ENCODE measurements at places on chromosomes 12 and 14. TPM values are rescaled to one million over a fixed set of nuclear protein-coding genes. Genes with fewer than 3 reads are reported as not detected.

Gene ASCL1
- not detected for total RNA-seq

Gene ITGB7
- total RNA-seq = 166 TPM

DNA sequence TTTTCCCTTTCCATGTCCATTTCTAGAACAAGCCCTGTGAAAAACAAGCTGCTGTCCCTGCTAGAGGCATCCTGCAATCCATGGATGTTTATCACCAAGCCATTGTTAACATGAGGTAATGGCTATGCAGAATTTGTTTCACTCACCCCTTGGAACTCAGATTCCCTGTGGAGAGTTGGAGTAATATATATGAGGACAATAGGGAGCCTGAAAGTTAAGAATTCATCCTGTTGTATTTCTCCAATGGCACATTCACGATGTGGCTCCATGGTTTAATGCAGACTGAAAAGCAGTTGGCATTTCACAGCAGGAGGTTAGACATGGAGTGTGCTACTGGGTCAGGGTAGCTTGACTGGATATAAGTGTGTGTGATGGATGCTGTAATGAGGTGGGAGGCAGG lies 32.4 kb downstream of the GPR65 start:
- H3K4me1 ChIP-seq = no peaks in the 10 kb centered on the region
- H3K27me3 ChIP-seq = no peaks in the 10 kb centered on the region
- H3K4me3 ChIP-seq = no peak overlapping the region
- H3K27ac ChIP-seq = no peak overlapping the region
- H3K36me3 ChIP-seq = no peaks in the 10 kb centered on the region

Gene GPD1
- total RNA-seq = 0.47 TPM

Gene GPX2
- total RNA-seq = not detected

DNA sequence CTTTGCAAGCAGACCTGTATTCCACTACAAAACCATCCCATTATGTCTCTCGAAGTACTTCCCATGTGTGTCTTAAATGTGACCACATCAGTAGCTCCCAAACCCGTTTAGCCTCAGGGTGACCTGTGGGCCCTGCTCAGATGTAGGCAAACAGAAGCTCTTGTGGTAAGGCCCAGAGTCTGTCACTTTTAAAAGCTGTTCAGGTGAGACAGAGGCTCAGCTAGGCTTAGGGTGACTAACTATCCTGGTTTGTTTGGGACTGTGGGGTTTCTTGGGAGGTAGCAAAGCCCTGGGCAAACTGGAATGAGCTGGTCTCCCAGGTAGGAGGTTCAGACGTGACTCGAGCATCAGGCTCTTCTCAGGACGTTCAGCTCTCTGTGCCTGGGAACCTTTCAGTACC lies 64.5 kb upstream of the VASH1 start:
- DNase-seq = no peak
- no peak overlapping the region for H3K27ac ChIP-seq
- H3K4me1 ChIP-seq = no peaks in the 10 kb centered on the region
- H3K27me3 ChIP-seq = no peaks in the 10 kb centered on the region

DNA sequence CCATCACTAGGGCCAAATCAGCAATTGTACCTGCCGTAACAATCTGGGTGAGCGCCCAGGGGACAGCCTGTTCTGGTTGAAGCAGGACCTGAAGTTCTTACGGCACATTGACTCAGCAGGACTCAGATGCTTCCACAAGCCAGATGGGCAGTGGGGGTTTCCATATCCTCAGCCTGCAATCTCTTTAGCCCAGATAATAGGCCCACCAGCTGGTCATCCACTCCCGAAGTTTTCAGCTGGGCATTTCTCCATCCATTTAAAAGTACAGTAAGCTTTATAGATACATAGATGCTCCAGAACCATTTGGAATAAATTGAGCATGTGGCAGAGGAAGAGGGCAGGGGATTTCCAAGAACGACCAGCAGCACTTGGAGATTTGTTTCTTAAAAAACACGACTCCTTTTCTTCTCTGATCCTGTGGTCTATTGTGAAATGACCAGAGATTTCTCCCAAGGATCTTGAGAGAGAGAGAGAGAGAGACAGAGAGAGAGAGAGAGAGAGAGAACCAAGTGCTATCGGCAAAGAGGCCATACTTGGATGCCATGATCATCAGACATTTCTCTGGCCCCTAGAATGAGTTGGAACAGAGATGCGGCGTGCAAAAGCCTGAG lies 74.8 kb upstream of the PLXNC1 start:
- H3K4me1 ChIP-seq = peaks cover 13% of the 10 kb centered on the region
- no peak overlapping the region for H3K4me3 ChIP-seq
- no peak for DNase-seq
- no peaks in the 10 kb centered on the region for H3K36me3 ChIP-seq

DNA sequence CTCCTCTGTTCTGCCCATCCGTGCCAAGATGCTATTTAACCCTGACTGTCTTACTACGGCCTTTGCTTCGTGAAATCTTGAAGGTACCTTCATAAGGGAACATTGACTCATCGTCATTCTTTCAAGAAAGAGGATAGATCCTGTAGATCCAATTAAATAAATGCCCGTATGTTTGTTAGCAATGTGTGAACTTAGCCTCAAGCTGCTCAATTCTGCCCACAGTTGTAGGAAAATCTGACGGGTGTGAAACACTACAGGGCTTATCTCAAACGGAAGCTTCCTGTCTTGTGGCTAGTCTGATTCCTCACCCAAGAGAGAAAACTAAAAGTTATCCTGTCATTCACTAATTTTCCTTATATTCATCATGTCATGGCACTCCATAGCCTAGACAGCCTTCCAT lies 168.0 kb upstream of the TBX3 start:
- no peaks in the 10 kb centered on the region for H3K27me3 ChIP-seq
- no peaks in the 10 kb centered on the region for H3K4me1 ChIP-seq
- no peak for DNase-seq
- no peak overlapping the region for H3K4me3 ChIP-seq
- H3K27ac ChIP-seq = no peak overlapping the region

- peaks cover 26% of the 10 kb centered on the region for H3K4me1 ChIP-seq
- no peaks in the 10 kb centered on the region for H3K27me3 ChIP-seq
- peak; percentile 83 for DNase-seq
- peaks cover 8% of the 10 kb centered on the region for H3K36me3 ChIP-seq
Measured at GRCh38 chr12:121773011-121773777, 20.3 kb downstream of the RHOF start.

Gene AHSA1
- 33.7 TPM for total RNA-seq

- H3K27me3 ChIP-seq = no peaks in the 10 kb centered on the region
- H3K4me1 ChIP-seq = peaks cover 3% of the 10 kb centered on the region
- H3K27ac ChIP-seq = no peak overlapping the region
- H3K4me3 ChIP-seq = no peak overlapping the region
- no peak for DNase-seq
Measured at GRCh38 chr12:848173-848865, 95.9 kb downstream of the WNK1 start.

DNA sequence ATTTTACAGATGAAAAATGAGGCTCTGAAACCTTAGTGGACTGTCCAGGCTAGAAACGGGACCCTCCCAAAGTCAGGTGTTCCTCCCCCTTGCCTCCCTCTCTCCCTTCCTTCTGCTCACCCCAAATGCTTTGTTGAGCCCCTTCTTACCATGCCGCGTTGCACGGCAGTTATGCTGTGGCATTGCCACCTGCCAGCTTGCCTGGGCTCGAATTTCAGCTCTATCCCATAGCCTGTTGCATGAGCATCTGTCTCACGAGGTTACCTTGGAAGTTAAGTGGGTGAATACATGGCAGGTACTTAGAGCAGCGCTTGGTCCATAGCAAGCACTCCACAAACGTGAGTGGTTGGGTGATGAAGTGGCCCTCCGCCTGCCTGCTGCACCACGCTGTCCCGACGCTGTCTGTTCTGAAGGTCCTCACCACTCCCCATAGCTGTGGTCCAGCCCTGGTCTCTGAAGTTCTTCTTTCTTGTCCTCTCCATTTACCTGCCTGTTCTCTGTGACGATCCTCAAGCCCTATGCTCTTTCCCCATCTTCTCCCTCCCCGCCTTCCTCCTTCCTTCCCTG lies 269.9 kb downstream of the CACNA1C start:
- DNase-seq = no peak
- H3K4me1 ChIP-seq = no peaks in the 10 kb centered on the region
- H3K36me3 ChIP-seq = no peaks in the 10 kb centered on the region
- peaks cover 12% of the 10 kb centered on the region for H3K27me3 ChIP-seq

Gene ACRBP
- total RNA-seq = 0.58 TPM

Gene RPGRIP1
- total RNA-seq = not detected

DNA sequence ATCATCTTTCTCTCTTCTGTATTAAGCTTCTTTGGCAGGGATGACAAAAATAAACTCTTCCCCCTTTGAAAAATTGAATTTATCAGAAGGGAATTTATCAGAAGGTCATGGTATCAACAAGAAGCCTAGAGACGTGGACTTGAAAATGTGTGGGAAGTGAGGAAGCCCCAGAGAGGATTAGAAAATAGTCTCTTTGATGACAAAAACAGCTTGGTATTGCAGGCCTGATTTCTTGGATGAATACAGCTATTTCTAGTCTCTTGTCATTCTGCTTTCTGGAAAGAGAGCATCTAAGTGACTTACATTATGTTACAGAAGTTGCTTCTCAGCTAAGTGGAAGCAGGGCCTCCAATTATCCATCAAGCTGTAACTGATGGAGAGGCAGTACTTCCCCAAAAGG lies 111.1 kb downstream of the KITLG start:
- no peak for DNase-seq
- no peak overlapping the region for H3K4me3 ChIP-seq
- H3K27ac ChIP-seq = no peak overlapping the region
- H3K4me1 ChIP-seq = no peaks in the 10 kb centered on the region
- no peaks in the 10 kb centered on the region for H3K27me3 ChIP-seq

Gene SERPINA9
- total RNA-seq = not detected

All from CD4-positive, alpha-beta T cell (primary cell).